T-helper 17 cell (primary cell): ENCODE measurements at places on chromosomes 1 and 21. TPM values are rescaled to one million over a fixed set of nuclear protein-coding genes. Genes with fewer than 3 reads are reported as not detected.
A peak's percentile ranks its signal among the peaks of the same experiment; 100 is the strongest.

- no peaks in the 10 kb centered on the region for H3K27me3 ChIP-seq
- peak overlapping the region; percentile 47 for H3K27ac ChIP-seq
- no peak for DNase-seq
- peaks cover 22% of the 10 kb centered on the region for H3K4me1 ChIP-seq
- H3K36me3 ChIP-seq, result peaks cover 20% of the 10 kb centered on the region
Measured at GRCh38 chr1:24468685-24469316, 33.8 kb upstream of the RCAN3 start.

GRCh38 chr1:20981915-20982314 is 194.8 kb downstream of the EIF4G3 start:
- no peak overlapping the region for H3K4me3 ChIP-seq
- DNase-seq, result no peak
- H3K36me3 ChIP-seq, result peaks cover 2% of the 10 kb centered on the region
- peaks cover 7% of the 10 kb centered on the region for H3K4me1 ChIP-seq
- no peaks in the 10 kb centered on the region for H3K27me3 ChIP-seq
- no peak overlapping the region for H3K27ac ChIP-seq

DNA sequence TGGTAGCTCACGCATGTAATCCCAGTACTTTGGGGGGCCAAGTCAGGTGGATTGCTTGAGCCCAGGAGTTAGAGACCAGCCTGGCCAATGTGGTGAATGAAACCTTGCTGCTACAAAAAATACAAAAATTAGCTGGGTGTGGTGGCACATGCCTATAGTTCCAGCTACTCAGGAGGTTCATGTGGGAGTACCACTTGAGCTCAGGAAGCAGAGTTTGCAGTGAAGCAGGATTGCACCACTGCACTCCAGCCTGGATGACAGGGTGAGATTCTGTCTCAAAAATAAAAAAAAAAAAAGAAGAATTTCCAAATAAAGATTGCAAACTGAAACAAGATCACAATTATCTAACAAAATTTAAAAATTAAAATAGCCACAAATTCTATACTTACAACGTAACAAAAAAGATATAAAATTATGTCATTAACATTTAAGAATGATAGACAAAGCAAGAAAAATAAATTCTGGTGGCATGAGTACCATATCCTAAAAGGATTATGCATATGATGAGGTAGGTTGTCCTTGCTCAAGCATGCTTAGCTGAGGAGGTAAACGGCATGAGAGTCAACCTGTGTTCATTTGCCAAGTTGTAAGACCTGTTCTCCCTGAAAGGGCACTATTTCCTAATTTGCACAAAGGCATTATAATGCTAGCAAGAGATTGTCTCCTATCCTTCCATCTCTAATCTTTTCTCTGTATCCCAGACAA is 20.2 kb downstream of the IPP start:
- no peak overlapping the region for H3K4me3 ChIP-seq
- H3K4me1 ChIP-seq, result peaks cover 6% of the 10 kb centered on the region
- no peaks in the 10 kb centered on the region for H3K27me3 ChIP-seq
- H3K36me3 ChIP-seq, result no peaks in the 10 kb centered on the region
- DNase-seq, result no peak
- no peak overlapping the region for H3K27ac ChIP-seq

The SEMA6C gene
- 11.3 TPM for total RNA-seq

GRCh38 chr1:43711524-43712386 is 4.4 kb downstream of the ST3GAL3 start:
- H3K4me1 ChIP-seq, result peaks cover 11% of the 10 kb centered on the region
- H3K36me3 ChIP-seq, result peaks cover 5% of the 10 kb centered on the region

The GTF2B gene
- 69.4 TPM for total RNA-seq

GRCh38 chr21:36297406-36297937 is 22.5 kb upstream of the MORC3 start:
- no peaks in the 10 kb centered on the region for H3K36me3 ChIP-seq
- DNase-seq, result no peak
- no peaks in the 10 kb centered on the region for H3K27me3 ChIP-seq
- H3K4me3 ChIP-seq, result peak overlapping the region; percentile 90
- peaks cover 28% of the 10 kb centered on the region for H3K4me1 ChIP-seq
- H3K27ac ChIP-seq, result peak overlapping the region; percentile 99

The AVPR1B gene
- not detected for total RNA-seq

- no peak overlapping the region for H3K4me3 ChIP-seq
- H3K4me1 ChIP-seq, result no peaks in the 10 kb centered on the region
- DNase-seq, result no peak
Measured at GRCh38 chr21:40099809-40100208, 232.6 kb downstream of the PCP4 start.

GRCh38 chr21:40681164-40681859 is 165.6 kb downstream of the DSCAM start:
- H3K4me3 ChIP-seq, result no peak overlapping the region
- no peaks in the 10 kb centered on the region for H3K27me3 ChIP-seq

GRCh38 chr1:66317248-66317515 is 216.8 kb upstream of the SGIP1 start:
- peaks cover 3% of the 10 kb centered on the region for H3K36me3 ChIP-seq
- DNase-seq, result no peak
- H3K27me3 ChIP-seq, result no peaks in the 10 kb centered on the region
- no peak overlapping the region for H3K4me3 ChIP-seq
- peaks cover 5% of the 10 kb centered on the region for H3K4me1 ChIP-seq

DNA sequence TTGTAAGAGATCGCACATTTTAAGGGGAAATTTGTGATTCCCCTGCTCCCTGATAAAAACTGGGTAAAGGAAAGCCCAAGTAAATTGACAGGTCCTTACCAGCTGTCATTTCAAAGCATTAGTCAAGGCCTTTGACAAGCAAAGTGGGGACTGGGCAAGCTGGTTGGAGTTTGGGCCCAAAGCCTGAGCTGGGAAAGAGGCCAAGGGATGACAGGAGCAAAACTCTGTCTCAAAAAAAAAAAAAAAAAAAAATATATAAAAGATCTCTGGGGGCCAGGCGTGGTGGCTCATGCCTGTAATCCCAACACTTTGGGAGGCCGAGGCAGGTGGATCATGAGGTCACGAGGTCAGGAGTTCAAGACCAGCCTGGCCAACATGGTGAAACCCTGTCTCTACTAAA is 36.9 kb downstream of the SLC2A1 start:
- no peak overlapping the region for H3K4me3 ChIP-seq
- no peak overlapping the region for H3K27ac ChIP-seq
- DNase-seq, result no peak
- H3K27me3 ChIP-seq, result no peaks in the 10 kb centered on the region
- peaks cover 3% of the 10 kb centered on the region for H3K36me3 ChIP-seq
- H3K4me1 ChIP-seq, result peaks cover 26% of the 10 kb centered on the region

The OPRD1 gene
- total RNA-seq, result not detected

DNA sequence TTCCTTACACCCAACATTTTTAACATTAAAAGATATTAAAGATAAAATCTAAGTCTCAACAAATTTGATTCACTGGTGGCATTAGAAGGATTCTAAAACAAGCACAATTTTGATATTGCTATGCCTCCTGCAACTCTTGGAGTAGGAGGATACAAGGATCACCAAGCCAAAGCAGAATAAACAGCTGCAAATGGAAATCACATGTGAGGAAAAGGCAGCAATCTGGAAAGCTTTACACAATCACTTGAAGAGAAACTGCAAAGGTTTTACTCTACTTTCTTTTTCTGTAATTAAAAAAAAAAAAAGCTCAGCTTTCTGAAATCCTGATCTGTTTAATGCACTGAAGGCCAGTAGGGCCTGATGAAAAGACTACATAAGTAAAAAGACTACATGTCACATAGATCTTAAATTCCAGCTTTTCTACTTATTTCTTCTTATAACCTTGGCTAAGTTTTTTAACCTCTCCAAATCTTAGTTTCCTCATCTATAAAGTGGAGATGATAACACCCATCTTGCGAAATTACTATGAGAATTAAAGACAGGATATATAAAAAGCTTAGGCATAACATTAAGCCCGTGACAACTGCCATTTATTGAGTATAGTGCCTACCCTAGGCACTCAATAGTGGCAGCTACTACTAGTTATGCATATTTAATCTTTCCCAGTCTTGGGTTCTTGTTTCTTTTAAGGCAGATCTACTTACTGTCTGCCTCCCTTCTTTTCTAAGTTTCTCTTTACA is 73.5 kb downstream of the EPS15 start:
- peaks cover 24% of the 10 kb centered on the region for H3K4me1 ChIP-seq
- no peak overlapping the region for H3K4me3 ChIP-seq
- peaks cover 4% of the 10 kb centered on the region for H3K36me3 ChIP-seq
- H3K27me3 ChIP-seq, result no peaks in the 10 kb centered on the region
- H3K27ac ChIP-seq, result peak overlapping the region; percentile 32

GRCh38 chr1:25461849-25462248 is 31.2 kb downstream of the MACO1 start:
- peaks cover 16% of the 10 kb centered on the region for H3K4me1 ChIP-seq
- peaks cover 9% of the 10 kb centered on the region for H3K36me3 ChIP-seq
- H3K27me3 ChIP-seq, result no peaks in the 10 kb centered on the region
- DNase-seq, result no peak
- no peak overlapping the region for H3K27ac ChIP-seq

- no peaks in the 10 kb centered on the region for H3K4me1 ChIP-seq
- no peak for DNase-seq
- no peak overlapping the region for H3K4me3 ChIP-seq
- H3K36me3 ChIP-seq, result no peaks in the 10 kb centered on the region
Measured at GRCh38 chr21:20627594-20627993, 370.6 kb upstream of the NCAM2 start.

The UBE2U gene
- not detected for total RNA-seq

DNA sequence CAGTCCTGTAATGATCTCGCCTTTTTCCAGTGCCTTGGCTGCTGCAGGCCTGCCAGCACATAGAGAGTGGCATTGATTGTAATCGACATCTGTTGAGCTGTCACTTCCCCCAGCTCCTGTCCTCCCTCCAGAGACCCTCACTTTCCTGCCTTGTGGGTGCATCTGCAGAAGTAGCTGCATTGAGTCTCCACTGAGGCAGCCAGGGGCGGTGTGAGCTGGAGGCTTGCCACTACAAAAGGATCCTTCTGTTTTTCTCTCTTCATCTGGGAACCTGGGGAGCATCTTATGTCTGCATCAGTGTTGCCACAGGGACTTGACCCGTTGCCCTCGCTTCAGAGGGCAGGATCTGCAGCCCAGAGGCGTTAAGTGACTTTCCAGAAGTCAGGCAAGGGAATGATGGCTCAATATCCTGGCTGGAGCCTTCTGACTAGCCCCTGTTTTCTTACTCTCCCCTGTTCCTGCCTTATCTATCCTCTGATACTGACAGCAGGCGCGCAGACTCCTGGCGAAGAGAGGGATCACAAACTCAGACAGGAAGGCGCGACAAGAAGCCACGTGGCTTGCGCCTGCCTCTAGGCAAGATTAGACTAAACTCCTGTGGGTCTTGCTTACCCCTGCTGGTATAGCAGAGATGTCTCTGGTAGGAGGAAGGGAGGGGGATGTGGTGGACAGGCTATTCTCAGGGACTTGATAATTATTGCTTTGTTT is 13.3 kb upstream of the FMOD start:
- H3K4me3 ChIP-seq, result no peak overlapping the region
- H3K27me3 ChIP-seq, result peaks cover 73% of the 10 kb centered on the region
- no peak overlapping the region for H3K27ac ChIP-seq
- no peak for DNase-seq
- H3K36me3 ChIP-seq, result peaks cover 5% of the 10 kb centered on the region
- peaks cover 7% of the 10 kb centered on the region for H3K4me1 ChIP-seq

The UQCRHL gene
- 0.65 TPM for total RNA-seq

DNA sequence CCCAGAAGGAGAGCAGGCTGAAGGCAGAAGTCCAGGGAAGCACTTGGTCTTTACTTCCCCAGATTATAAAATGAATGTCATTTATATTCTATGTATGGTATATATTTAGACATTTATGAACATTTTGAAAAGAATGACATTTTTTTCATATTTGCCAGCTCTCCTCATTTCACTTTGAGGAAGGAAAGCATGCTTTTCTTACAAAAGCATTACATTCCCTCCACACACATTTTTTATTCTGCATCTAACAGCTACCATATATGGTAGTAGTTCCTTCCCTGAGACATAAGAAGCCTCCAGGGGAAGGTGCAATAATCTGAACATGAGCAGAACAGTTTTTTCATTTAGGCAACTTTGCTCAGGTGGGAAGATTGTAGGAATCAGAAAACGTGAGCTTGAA is 94.0 kb downstream of the LRRC7 start:
- no peak overlapping the region for H3K4me3 ChIP-seq
- no peak for DNase-seq
- no peak overlapping the region for H3K27ac ChIP-seq

GRCh38 chr1:231099996-231100767 is 60.1 kb upstream of the FAM89A start:
- DNase-seq, result no peak
- peaks cover 2% of the 10 kb centered on the region for H3K36me3 ChIP-seq
- no peak overlapping the region for H3K27ac ChIP-seq
- H3K27me3 ChIP-seq, result peaks cover 39% of the 10 kb centered on the region
- no peak overlapping the region for H3K4me3 ChIP-seq

DNA sequence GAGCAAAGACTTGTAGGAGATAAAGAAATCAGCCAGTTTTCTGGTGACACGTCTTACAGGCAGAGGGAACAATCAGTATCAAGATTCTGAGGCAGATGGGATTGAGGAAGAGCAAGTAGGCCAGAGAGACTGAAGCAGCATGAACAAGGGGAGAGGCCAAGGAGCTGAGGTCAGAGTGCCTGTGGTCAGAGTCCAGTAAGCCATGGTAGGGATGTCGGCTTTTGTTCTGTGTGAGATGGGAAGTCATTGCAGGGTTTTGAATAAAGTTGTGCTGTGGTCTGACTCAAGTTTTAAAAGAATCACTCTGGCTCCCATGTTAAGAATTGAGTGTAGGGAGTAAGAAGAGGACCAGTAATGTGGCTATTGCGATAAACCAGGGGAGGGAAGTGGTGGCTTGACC is 85.9 kb upstream of the IVNS1ABP start:
- peaks cover 2% of the 10 kb centered on the region for H3K36me3 ChIP-seq
- peaks cover 9% of the 10 kb centered on the region for H3K27me3 ChIP-seq
- no peak overlapping the region for H3K4me3 ChIP-seq
- no peak overlapping the region for H3K27ac ChIP-seq

DNA sequence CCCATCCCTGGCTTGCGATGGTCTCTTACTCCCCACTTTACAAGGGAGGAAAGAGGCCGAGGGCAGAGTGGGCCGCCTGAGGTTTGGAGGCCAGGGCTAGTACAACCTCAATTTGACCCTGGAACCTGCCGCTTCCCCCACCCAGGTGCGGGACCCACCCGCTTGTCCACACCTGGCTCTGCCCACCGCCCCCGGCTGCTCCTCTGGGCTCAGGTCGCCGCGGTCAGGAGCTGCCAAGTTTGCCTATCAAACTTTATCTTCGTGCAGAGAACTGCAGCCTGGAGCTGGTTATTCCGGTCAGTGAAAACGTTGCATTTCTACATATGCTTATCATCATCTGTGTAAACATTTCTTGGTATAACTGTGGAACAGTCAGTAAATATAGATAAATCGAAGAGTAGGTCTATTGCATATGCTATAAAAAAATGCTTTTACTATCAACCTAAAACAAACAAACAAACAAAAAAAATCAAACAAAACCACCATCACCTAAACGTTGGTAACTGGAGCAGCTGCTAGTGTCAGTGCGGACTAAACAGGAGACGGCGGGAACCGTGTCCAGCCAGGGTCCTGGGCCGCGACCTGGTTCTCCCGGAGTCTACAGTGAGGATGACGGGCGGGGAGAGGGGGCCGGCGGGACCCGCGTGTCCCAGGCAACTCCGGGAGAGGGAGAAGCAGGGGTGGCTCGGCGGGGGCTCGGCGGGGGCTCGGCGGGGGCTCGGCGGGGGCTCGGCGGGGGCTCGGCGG is 906 bp upstream of the ADARB1 start:
- H3K36me3 ChIP-seq, result peaks cover 2% of the 10 kb centered on the region
- H3K4me1 ChIP-seq, result peaks cover 24% of the 10 kb centered on the region
- H3K27ac ChIP-seq, result peak overlapping the region; percentile 69
- DNase-seq, result no peak
- H3K27me3 ChIP-seq, result no peaks in the 10 kb centered on the region

- H3K4me1 ChIP-seq, result no peaks in the 10 kb centered on the region
- H3K27me3 ChIP-seq, result no peaks in the 10 kb centered on the region
- DNase-seq, result no peak
- no peak overlapping the region for H3K4me3 ChIP-seq
- H3K27ac ChIP-seq, result no peak overlapping the region
- no peaks in the 10 kb centered on the region for H3K36me3 ChIP-seq
Measured at GRCh38 chr1:190098756-190099155, 378.9 kb downstream of the BRINP3 start.
